HT1080 (cell line): ENCODE measurements at places on chromosomes 1 and 21. TPM values are rescaled to one million over a fixed set of nuclear protein-coding genes. Genes with fewer than 3 reads are reported as not detected.

Gene HDAC1
- total RNA-seq = 123 and 126 TPM in 2 replicates

Gene DMRTA2
- not detected in 2 replicates for total RNA-seq

Gene RPS6KC1
- 17.4 and 18.2 TPM in 2 replicates for total RNA-seq

Gene ADGRB2
- 10.8 and 14.1 TPM in 2 replicates for total RNA-seq

Gene FAM177B
- not detected in 2 replicates for total RNA-seq

DNA sequence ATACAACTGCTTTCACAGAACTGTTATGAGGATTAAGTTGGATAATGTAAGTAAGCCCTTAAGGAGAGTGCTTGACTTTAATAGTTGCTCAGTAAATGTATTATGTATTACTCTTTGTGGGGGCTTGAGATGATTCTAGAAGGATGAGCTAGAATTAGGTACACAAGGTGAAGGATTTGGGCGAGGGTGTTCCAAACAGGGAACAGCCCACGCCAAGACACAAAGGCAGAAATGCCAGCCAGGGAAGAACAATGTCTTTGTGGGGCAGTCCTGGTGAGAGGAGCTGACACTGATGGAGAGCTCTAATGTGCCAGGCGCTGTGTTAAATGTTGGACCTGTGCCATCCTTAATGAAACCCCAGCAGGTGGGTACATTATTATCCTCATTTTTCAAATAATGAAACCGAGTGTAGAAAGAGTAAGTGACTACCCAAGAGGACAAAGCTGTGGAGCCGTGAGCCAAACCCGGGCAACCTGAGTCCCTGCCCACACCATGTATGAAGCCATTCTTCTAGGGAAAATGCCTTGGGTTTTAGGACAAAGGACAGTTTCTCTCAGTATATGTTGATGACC, 362.4 kb downstream of the HHAT start:
- no peak for DNase-seq

- DNase-seq = peak; percentile 37
Measured at GRCh38 chr1:244836135-244836521, 670 bp downstream of the COX20 start.

GRCh38 chr1:93076268-93076667, 2.8 kb upstream of the MTF2 start:
- DNase-seq = no peak

DNA sequence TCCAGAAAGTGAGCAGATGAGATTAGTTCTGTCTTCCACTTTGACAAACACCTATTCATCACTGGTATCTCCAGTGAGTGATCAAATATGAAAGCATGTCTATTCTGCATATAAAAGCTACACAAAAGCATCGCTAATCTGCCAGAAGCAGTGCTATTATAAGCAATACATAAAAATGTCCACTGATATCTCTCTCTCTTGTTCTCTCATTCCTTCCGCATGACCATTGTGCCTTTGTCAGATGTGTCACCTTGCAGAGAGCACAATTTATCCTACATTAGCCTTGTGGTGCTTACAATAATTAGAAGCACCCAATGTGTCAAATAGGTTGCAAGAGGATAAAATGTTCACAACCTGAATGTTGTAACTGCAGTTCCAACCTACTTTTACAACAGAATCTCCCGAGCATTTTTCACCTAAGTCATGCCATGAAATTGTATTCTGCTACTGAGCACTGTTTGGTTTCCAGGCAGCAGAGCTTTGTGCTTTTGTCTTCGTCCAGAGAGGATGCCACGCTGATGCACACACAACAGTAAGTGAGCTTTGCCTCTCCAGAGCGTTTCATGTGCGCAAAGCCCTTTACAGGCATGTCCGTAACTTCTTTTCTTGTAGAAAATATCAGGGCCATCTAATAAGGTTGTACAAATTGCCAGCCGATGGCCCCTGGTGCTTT, 198.7 kb upstream of the PLD5 start:
- no peak for DNase-seq

- no peak for DNase-seq
Measured at GRCh38 chr21:42550817-42551216, 37.2 kb downstream of the SLC37A1 start.

GRCh38 chr1:42484382-42484781, 21.3 kb downstream of the CCDC30 start:
- DNase-seq = peak; percentile 87

DNA sequence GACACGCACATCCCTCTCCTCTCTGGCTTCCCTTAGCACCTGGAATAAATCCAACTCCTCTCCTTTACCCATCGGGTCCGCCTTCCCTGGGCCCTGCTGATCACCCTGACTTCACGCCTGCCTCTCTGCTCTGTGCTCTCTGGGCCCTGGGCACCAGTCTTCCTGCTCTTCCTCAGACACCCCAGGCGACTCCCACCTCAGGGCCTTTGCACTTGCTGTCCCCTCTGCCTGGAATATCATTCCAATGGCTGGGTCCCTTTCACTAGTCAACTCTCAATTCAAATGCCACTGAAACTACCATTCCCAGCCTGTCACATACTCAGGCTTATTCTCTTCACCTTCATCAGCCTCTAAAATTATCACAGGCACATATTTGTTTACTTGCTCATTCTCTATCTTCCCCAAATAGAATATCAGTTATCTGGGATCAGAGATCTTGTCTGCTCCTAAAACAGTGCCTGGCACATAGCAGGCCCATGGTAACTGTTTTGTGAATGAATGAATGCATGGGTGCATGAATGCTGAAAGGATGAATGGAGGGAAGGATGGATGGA, 27.2 kb upstream of the SELENON start:
- DNase-seq = no peak

DNA sequence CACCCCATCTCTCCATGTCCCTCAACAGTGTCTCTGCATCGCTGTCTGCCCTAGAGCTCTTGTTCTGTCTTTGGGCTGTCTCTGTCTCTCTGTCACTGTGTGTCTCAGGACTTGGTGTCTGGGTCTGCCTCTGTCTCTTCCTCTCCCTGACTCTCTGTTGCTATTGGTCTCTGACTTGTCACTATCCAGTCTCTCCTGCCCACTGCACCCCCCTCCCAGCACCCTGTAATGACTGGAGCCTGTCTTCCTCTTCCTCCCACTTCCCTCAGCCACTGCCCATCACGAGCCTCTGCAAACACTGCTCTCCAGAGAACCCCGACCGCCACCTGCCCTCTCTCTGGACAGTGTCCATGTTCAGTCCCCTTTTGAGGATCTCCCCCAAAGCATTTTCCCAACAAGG, 12.1 kb downstream of the PEAR1 start:
- DNase-seq = no peak

DNA sequence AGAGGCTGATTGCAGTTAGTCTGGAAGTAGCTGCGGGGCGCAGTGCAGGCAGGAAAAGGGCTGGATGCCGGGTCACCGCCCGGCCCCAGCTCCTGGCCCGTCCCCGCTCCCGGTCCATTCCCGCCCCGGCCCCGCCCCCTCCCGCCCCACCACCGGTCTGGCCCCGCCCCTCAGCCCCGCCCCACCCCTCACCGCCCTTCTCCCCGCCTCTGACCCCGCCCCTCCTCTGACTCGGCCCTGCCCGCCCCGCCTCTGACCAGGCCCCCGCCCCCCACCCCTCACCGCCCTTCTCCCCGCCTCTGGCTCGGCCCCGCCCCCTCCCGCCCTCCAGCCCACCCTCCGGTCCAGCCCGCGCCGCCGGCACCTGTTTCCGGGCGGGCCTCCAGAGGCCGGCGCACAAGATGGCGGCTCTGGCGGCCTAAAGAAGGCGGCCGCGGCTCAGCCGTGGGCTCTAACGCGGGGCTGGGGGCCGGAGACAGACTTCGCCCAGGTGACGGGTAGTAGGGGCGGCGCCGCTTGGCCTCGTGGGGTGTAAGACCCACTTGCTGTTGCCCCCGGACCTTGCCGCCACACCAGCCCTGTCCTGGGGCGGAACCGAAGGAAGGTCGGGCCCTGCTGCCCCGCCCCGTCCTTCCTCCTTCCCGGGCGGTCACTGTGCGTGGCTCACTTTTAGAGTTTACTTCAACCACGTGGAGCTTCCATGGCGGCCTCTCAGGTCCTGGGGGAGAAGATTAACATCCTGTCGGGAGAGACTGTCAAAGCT, at the start of gene UBIAD1:
UBIAD1 (plus strand) TSS at position 367 of the 763 bp plus-strand sequence; CDS start at position 701, 334 bp downstream.
- peak; percentile 77 for DNase-seq

GRCh38 chr21:25175938-25176337, 431.3 kb downstream of the MRPL39 start:
- no peak for DNase-seq

- no peak for DNase-seq
Measured at GRCh38 chr1:64841330-64842065, 96.6 kb downstream of the RAVER2 start.

DNA sequence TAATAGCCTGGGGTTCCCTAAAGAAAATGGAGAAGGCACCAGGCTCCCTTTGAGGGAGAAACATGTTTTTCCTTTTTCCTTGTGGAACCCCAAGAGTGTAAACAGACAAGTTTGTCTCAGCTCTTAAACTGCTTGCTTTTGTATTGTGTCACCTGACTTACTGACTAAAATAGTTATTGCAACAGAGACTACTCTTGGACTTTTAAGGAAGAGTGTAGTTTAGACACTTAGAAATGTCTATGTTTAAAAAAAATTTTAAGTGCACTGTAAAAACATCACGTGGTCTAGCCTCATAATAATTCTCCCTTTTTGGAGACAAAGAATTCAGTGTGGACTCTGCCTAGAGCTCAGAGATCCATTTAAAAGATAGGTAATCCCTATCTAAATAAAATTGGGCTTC, 141.1 kb downstream of the TRIM33 start:
- no peak for DNase-seq

DNA sequence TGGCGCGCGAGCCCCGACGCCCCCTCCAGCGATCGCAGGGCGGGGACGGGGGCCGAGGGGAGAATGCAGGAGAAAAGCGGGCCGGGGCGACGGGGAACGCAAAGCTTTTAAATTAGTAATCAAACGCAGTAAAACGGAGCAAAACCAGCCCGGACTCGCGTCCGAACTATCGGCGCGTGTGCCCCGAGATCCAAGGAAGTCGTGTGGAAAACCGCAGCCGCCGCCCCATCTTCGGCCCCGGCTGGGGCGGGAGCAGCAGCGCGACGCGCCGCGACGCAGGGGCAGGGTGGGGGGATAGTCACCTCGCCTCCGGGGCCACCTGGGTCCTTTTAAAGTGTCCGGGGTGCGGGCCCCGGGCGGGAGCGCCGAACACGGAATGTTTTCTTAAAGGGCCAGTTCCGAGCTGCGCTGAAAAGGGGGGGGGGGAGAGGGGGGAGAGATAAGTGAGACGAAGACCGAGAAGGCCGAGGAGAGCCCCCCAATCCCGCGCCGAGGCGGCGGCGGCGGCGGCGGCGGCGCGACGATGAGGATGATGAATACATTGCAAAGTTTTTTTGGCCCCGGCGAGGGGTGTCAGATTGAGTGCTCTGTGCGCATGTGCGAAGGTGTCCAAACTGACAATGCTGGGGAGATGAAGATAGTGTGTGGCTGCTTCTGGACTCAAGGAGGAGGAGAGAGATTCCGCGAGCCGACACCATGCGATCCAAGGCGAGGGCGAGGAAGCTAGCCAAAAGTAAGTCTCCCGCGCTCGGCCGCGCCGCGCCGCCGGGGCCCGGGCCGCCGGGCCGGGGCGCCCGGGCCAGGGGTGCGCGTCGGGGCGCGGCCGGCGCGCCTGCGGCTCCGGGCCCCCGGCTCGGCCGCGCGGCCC, at the start of gene PRDM16:
PRDM16 (plus strand) TSS at position 640 of the 868 bp plus-strand sequence; CDS start at position 697, 57 bp downstream.
- no peak for DNase-seq

DNA sequence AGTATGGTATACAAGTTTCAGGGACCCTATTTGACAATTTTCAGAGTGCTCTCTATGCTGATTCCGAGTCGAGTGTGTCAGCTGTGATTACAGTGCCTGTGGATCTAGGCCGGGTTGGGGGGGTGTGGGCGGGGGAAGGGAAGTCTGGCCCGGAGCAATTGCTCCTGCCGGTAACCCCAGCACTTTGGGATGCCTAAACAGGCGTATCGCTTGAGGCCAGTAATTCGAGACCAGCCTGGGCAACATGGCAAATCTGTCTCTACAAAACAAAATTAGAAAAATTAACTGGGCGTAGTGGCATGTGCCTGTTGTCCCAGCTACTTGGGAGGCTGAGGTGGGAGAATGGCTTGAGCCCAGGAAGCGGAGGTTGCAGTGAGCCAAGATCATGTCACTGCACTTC, 1.6 kb upstream of the IL10RB start:
- DNase-seq = no peak

- DNase-seq = peak; percentile 74
Measured at GRCh38 chr1:2199042-2199810, 4.7 kb upstream of the FAAP20 start.

- DNase-seq = peak; percentile 99
Measured at GRCh38 chr21:35138665-35139381, 89.7 kb upstream of the RUNX1 start.

- DNase-seq = no peak
Measured at GRCh38 chr1:112923959-112924349, 32.0 kb downstream of the SLC16A1 start.
